ENCODE measurements at places on chromosomes 7 and 10.

GRCh38 chr7:134920026-134920753 is 66.1 kb upstream of the AGBL3 start:
- DNase-seq: no peak

- no peak for DNase-seq
Measured at GRCh38 chr7:23470330-23471105, at the start of gene IGF2BP3. Gene IGF2BP3 (minus strand): TSS chr7:23470491. CDS start chr7:23470110, 381 bp downstream.

- DNase-seq: no peak
Measured at GRCh38 chr7:55423277-55423711, 58.2 kb downstream of the LANCL2 start.

DNA sequence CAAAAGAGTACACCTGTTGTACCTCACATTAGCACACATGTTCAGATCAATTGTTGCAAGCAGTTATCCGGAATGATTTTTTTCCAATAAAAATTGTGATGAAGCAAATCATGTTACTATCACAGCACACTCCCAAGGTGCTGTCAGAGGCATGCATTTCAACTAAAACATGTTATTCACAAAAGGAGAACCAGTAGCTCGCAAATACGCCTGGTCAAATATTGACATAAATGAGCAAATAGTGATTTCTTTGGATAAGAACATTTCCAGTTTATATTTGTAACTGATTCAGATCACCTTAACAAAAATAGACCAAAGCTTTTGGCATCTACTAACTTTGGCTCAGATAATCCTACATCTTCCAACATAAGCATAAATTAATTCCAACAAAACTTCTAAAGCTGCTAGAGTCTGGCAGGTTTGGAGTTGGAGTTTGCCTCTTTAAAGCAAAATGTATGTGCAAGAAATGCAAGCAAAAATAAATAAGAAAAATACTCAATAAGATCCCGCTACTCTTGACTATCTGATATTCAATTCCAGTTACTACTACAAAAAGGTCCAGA is 208.0 kb downstream of the SFMBT2 start:
- DNase-seq: no peak

DNA sequence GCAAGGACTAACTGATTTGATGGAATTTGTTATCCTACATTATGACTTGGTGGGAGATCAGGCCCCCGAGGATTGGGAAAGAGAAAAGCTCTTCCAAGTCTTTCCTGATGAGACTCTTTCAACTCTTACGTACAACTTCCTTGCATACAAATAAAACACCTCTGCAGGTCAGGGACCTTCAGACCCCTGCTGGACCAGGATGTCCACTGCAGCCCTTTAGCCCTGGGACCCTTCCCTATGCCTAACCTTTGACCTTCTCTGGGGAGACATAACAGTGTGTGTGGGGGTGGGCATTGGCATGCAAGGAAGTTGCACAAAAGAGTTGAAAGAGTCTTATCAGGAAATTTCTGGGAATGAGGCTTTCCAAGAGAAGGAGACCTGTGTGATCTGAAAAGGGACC is 859.4 kb downstream of the TYW1 start:
- DNase-seq: no peak

GRCh38 chr10:89047397-89047796 is 56.8 kb downstream of the FAS start:
- no peak for DNase-seq

- no peak for DNase-seq
Measured at GRCh38 chr10:102117391-102118159, 2.6 kb downstream of the LDB1 start.

GRCh38 chr7:146175716-146176115 is 59.1 kb downstream of the CNTNAP2 start:
- DNase-seq: no peak

DNA sequence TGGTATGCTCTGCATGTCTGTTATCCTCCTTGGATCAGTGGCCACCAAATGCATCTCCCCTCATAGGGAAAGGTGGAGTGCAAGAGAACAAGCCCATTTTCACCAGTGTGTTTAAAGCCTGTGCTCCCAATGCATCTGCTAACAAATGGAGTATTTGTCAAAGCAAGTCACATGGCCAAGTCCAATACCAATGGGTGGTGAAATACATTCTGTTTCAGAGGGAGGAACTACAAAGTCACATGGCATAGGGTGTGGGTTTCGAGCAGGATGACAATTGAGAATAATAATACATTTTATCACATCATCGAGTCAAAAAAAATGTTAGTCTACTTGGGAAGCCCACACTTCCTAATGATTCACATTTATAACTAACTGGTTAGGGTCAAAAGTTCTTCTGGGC is 62.7 kb downstream of the SUGCT start:
- no peak for DNase-seq

- DNase-seq: no peak
Measured at GRCh38 chr7:142381727-142382390, 124.0 kb upstream of the PRSS58 start.

DNA sequence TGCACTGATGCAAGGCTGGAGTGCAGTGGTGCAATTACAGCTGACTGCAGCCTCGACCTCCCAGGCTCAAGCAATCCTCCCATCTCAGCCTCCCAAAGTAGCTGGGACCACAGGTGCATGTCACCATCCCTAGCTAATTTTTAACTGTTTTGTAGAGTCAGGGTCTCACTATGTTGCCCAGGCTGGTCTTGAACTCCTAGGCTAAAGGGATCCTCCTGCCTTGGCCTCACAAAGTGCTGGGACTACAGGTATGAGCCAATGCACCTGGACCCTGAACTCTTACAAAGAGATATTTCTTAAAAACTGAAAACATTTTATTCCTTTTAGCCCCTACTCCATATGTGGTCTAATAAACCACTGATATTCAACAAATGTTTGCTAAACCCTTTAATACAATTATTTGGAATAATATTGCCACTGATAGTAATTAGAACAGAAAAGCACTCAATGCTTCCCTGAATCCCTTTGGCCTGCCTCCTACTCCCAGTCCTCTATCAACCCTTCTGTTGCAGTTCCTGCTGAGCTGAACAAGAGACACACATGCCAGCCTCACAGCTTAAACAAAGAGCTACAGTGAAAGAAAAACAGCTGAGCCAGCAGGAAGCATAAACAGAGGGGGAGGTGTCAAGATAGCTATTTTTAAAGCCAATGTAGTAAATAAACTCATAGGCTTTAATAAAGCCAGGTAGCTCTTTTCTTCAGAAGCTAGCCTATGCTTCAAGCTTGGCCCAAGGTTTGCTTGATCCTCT is 7.0 kb upstream of the GNAI1 start:
- no peak for DNase-seq

- no peak for DNase-seq
Measured at GRCh38 chr7:105209870-105210269, 178.9 kb downstream of the SRPK2 start.

DNA sequence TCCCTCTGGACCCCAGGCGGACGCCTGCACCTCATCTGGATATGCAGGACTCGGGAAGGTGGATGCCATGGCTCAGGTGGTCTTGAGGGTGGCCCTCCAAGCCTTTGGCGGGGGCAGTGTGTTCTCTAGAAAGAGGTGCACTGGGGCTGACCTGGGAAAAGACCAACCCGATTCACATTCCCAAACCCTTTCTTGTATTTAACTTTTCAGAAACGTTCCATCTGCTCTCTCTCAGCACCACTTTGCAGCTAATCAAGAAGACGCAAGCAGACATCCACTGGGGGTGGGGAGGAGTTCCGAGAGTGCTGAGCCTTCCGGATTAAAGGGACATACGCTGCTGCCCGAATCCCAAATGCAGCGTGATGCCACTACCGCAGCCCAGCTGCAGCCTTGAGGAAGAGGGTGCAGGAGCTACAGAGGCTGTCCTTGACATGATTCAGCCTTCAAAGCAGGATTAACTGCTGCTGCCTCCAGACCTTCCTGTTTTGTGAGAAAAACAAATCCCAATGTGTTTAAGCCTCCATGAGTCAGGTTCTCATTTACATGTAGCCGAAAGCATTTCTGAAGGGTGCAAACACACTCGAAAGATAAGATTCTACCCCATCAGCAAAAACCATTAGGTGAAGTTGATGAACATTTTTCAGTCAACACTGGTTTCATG is 39.9 kb downstream of the RBM17 start:
- no peak for DNase-seq

- no peak for DNase-seq
Measured at GRCh38 chr10:23422003-23422411, 16.9 kb upstream of the OTUD1 start.

DNA sequence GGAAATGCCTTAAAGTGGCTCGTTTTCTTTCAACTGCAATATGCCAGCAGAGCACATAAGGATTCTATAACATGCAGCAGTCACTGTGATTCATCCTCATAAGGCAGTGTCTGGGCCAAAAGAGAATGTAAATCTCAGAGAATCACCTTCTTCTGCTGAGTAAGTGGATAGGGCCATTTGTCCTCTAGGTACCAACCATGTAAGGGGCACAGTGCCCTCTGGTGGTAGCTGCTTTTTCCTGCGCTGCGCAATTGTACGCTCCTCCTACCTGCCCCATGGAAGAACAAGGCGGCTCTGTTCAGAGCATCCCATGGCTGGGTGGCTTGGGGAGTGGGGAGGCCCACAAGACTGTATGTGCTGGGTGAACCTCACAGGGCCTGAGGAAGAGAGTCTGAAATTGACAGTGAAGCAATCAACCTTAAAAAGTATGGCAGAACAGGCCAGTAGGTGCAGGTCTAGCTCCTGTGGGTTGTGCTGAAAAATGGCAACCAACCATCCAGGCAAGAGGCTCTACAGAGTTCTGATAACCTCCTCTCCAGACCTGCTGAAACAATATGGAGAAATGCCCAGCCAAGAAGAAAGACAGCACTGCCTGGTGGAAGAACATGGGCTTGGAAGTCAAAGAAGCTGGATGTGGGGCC is 78.6 kb upstream of the C10orf90 start:
- peak; percentile 1 for DNase-seq

GRCh38 chr7:130875901-130876300 is 141.9 kb upstream of the KLF14 start:
- no peak for DNase-seq

DNA sequence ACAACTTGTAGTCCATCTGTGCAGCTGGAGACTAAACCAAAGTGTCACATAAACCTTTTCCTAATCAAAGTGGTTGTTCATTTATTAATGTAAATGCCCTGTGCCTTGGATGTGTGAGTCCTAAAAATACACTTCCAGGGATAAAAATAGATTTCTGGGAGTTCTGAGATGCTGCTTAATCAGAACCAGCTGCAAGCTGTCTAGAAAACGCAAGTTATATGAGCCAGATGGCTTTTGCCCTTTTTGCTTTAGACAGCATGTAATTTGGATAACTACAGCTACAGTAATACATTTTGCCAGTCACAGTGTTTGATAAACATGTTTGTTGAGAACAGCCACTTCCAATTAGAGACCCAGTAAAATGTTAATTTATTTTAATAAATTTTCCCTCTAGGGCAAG is 185.1 kb upstream of the PRPS1L1 start:
- no peak for DNase-seq

DNA sequence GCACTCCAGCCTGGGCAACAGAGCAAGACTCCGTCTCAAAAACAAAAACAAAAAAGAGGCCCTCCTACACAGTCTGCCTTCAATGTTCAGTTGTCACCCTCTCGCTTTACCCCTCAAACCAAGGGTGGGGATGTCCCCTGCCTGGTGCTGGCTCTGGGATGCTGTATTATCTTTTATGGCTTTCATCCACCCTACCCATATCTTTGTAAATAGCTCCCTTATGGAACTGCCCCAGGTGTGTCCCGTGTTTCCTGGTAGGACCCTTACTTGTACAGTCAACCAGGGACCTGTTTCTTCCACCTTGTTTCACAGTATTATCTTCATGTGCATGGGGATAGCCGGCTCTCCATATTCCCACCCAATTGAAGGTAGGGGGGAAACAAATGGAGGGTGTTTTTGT is 15.7 kb upstream of the LAMB1 start:
- DNase-seq: no peak

DNA sequence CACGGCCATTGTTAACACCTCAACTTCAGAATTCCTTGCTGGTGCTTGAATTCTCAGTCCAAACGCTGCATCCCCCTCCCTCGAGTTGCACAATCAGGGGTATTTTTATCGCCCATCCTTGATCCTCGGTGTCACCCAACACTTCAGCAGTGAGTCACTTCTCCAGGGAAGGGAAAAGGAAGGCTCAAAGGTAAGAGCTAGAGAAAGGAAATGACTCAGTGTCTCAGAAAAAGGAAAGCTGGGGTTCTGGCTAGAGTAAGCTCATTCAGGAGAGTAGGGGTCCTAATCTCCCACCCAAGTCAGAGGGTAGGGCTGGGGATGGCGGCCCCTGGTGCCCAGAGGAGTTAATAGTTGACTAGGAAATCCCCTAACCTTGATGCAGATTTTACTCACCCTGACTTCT is 39.8 kb upstream of the TRIM8 start:
- DNase-seq: no peak

DNA sequence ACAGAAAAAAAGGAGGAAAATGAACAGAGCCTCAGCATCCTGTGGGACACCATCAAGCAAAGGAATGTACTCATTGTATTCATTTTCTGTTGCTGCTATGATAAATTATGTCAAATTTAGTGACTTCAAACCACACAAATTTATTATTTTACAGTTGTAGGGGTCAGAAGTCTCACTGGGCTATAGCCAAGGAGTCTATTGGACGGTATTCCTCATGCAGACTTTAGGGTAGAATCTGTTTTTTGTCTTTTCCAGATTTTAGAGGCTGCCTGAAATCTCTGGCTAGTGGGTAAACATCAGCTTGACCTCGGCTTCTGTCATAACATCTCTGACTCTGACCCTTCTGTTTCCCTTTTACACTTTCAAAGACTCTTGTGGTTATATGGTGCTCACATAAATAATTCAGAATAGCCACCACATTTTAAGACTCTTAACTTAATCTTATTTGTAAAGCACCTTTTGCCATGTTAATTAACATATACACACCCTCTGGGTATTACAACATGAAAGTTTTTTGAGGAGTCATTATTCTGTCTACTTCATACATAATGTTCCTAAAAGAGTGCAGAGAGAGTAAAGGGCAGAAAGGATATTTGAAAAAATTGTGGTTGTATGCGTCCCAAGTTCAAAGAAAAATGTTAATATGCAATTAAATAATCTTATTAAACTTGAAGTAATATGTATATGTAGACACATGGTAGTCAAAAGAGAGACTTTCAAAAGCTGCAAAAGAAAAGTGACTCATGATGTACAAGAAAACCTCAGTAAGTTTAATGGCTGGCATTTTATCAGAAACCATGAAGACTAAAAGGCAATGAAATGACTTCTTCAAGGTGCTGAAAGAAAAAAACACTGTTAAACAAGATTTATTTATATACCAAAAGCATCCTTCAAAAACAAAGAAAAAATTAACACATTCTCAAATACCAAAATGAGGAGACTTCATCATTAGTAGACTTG is 70.8 kb upstream of the MEOX2 start:
- no peak for DNase-seq

DNA sequence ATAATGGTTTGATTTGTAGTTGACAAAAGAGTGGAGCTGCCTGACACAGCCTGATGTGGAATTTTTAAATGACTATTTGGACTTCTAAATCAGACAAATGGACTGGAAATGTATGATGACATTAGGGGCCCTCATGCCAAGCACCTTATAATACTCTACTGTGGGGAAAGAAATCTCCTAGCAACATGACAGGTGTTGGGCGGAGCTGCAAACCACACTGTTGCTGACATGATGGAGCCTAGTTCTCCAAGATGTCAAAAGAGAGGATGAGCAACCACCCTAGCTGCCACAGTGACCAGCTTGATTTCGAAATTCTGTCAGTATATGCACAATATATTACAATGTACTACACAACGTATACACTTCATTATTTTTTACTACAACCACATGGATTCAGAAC is 65.8 kb downstream of the RHOBTB1 start:
- no peak for DNase-seq

GRCh38 chr10:131899695-131900349 is 986 bp upstream of the PPP2R2D start:
- no peak for DNase-seq

GRCh38 chr10:30183055-30183402 is 123.6 kb upstream of the JCAD start:
- no peak for DNase-seq

- DNase-seq: no peak
Measured at GRCh38 chr10:71222601-71223346, 10.4 kb downstream of the UNC5B start.
